ENCODE measurements at places on chromosomes 1 and 21.

DNA sequence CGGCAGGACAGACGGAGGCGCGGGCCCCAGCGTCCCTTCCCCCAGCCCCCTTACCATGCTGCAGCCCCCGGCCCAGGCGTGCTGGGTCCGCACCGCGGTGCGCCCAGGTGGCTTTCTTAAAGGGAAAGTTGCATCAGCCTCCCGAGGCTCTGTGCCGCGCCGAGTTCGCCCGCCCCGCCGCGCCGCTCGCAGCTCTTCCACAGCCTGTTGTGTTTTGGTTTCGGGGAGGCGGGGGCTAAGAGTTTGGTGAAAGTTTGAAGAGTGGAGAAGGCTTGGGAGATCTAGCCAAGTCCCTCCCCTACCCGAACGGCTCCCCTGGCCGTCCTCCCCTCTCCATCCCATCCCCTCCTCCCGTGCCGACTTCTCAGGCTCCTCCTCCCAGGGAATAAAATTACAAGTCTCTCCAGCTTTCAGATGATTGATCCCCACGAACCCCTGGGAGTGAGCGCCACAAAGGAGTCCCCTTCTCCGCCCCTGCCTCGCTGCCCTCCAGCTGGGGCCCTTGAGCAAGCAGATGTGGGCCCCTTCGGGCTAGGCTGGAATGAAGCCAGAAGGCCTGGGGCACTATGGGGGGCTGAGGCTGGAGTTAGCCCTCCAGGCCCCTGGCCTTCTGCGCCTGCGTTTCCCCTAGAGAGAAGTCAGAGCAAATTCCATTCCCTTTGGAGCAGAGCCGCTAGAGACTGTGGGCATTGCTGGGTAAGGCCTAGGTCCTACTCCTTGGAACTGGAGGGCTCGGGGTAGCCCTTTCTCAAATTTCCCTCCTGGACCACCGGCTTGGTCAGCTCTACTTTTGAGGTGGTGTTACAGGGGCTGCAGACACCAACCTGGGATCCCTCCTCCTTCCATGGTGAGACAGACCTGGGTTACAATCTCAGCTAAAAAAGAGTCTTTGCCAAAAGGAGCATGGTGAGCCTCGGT is at the start of gene SLC6A9:
TSS of gene SLC6A9 (minus strand) at position 211 of the 918 bp plus-strand sequence. CDS start 7,185 bp downstream, outside the sequence.
- DNase-seq: no peak

DNA sequence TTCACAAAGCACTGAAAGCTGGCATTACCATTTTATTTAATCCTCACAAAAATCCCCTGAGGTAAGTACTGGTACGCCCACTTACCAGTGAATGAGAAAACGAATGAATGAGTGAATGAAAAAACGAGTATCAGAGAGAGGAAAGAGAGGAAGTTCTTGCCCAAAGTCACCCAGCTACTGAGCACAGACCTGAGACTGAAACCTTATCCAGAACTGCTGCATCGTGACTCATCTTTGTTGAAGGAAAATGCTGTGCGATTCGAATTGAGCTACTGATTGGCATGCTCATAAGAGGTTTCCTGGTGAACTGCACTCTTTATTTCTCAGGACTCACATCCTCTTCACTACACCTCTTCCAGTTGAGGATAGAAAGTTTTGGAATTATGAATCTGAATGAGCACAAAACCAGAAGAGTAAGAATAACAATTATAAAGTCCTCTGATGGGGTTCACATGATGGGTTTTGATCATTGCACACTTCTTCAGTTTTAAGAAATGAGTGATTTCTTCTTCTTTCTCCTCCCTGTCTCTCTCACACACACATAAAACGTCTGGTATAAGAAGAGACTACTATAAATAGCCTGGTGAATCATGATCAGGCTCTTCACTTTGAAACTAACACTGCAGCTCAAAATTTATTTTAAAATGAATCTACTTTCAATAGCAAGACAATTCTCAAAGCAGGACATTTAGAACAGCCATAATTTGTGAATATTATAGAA is 32.1 kb downstream of the IL12RB2 start:
- no peak for DNase-seq

DNA sequence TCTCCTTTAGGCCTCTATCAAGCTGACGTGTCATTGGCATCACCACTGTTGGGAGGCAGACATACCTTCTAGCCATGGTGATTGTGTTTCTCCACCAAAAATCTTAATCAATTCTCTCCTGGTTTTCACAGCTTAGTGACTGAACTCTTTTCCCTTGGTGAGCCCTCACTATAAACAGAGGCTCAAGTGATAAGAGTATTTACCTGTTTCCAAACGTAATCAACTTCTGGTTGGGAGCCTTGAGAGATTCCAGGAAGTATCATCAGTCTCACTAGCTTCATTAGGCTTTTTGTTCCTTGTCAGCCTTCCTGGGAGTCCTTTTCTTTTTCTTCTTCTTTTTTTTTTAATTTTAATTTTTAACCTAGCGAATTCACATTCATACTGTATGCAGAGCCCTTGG is 33.8 kb upstream of the KCNQ4 start:
- DNase-seq: no peak

DNA sequence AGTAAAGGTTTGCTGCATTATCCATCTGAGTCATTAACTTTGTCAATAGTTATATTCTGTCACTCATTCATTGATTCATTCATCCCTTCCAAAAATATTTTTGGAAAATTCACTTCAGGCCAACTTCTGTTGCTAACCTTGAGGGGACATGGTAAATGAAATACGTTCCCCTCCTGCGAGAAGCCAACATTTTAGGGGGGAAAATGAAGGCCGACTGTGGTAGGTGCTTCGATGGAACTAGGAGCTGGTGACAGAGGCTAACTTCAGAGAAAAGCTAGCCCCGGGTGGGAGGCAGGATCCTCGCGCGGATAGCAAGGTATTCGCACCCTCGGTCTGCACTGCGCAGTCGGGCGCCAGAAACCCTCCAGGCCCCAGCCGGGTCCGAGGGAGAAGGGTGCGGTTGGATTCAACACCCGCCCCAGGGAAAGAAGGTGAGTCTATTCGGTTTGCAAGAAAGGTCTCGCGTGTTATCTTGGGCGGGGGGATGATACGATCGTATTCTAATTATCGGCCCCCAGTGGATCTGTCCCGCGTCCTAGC is 646 bp upstream of the RRP15 start:
- DNase-seq: no peak

DNA sequence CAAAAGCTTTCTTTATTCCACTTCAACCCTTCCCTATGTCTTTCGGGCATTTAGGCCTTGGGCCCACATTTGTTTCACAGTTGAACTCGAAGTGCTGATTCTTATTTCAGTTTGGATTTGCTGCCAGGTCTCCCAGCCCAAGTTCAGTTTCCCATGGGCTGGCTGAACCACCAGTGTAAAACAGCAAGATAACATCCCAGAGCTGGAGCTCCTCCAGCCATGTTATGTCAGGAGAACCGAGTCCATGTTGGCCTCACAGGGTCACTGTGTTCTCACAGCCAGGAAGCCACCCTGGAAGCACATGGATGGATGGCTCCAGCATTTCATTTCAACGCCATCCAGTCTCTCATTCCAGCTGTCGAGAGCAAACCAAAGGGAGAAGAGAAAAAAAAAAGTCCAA is 45.2 kb upstream of the RXRG start:
- no peak for DNase-seq

GRCh38 chr1:185479796-185480195 is 162.8 kb upstream of the IVNS1ABP start:
- no peak for DNase-seq

- no peak for DNase-seq
These were observed 760 bp downstream of the PEX14 start for GRCh38 chr1:10475510-10475909.

DNA sequence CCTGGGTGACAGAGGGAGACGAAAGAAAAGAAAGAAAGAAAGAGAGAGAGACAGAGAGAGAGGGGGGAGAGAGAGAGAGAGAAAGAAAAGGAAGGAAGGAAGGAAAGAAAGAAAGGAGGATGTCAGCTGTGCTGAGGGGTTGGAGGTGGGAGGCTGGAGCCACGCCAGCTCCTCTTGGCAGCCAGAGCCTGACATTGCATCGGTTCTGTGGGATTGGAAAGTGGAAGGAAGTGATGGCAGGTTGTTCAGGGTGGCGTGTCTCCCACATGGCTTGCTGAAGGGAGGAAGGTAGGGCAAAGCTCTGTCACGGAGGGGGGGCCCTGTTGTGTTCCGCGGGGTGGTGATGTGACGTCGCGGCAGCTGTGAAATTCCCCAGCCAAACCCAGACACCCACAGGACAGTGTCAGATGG is 30.7 kb downstream of the EIF2D start:
- DNase-seq: peak; percentile 95

GRCh38 chr1:17209430-17209829 is 4.5 kb downstream of the PADI1 start:
- DNase-seq: no peak

DNA sequence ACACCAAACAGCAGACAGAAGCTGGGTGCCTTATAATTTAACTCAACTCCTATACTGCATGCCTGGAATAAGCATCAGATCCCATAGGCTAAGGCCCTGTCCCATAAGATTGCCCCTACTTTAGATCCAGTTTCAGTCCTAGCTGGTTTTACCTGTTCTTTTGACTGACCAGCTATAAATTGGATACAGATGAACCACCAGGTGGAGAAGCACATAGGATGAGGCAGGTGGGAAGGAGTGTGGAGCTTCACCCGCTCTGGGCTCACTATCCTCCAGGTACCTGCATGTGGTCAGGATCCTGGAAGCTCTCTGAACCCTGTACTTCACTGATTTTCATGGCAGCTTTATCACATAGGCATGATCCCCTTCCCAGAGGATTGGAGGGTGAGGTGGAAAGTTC is 51.3 kb downstream of the MAST2 start:
- DNase-seq: no peak
